ENCODE measurements at places on chromosomes 2 and 18.

- no peak for DNase-seq
Measured at GRCh38 chr2:118805064-118805690, 42.3 kb downstream of the EN1 start.

DNA sequence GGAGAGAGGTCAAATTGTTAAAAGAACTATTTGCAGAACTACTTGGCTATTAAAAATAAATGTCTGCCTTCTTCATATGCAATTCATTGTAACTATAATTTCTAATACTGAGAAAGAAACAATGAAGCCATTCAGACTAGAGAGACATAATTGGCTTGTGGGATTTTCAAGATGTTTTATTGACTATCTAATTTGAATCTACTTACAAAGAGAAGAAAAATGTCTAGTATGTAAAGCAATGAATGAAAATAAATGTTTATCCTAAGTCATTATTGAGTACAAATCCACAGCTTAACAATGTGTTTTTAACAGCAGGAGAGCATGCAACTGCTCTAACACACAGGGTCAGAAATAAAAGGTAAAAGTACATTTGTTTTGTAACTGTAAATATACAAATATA lies 19.2 kb downstream of the RMP24 start:
- no peak for DNase-seq

DNA sequence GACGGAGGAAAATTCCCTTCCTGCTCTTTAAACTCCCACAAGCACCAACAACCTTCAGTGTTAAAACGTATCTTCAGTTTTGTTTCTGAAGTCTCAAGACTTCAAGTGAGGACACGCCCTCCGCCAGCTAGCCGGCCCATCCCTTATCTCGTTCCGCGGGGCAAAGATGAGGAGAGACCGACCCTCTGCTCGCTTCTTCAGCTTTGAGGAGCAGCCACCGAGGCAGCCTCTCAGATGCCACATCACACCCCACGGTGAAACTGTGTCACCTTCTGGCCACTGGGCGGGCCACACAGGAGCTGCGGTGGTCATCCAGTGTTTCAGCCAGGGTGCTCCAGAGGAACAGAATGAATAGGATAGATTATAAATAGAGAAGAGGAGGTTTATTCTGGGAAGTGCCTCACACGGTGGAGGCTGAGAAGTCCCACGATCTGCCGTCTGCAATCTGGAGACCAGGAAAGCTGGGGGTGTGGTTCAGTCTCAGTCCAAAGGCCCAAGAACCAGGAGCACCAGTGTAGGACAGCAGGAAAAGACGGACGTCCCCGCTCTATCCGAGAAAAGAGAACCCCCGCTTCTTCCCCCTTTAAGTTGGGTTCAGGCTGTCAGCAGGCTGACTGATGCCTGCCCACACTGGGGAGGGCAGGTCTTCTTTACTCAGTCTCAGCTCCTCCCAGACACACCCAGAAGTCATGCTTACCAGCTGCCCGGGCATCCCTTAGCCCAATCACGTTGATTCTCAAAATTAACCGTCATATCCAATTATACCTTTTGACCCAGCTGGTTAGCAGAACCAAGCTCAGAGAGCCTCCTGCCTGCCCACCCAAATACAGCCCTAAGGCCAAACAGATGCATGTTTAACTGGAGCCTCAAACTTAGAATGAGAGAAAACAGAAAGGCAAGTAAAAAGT lies 399.7 kb upstream of the ID2 start:
- peak; percentile 48 for DNase-seq

DNA sequence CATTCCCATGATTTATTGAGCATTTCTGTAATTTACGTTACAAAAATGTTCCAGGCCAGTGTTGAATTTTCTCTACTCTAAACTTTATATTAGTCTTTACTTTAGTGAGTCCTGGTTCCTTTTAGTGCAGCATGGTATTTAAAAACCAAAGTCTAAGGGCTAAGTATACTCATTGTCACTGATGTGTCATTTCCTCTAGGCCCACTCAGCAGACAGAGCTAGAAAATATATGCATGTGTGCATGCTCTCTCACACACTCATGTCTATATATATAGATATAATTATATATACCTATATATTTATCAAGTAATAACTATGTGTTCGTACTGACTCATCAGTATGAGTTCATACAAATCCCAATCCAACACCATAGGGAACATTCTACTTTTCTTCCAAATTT lies 132.5 kb upstream of the SLC8A1 start:
- DNase-seq, result no peak

DNA sequence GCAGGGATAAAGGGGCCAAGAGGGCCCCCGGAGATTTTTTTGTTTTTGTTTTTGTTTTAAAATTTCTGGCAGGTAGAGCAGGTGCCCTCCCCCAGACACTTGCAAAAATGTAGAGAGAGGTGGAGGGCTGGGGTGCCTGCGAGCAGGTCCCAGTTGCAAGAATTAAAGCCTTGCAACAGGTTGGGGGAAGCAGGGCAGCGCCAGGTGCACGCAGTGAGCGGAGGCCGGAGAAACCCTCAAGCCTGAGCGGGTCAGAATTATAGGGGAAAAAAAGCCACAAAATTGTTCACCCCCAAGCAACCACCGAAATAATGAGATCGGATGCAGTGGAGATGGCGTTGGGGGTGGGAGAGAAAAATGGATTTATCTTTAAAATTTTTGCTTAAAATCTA lies 527 bp downstream of the IGFBP5 start:
- no peak for DNase-seq

GRCh38 chr2:52884761-52885352 lies 882.7 kb upstream of the CHAC2 start:
- no peak for DNase-seq

GRCh38 chr2:178859730-178860129 lies 52.5 kb upstream of the TTN start:
- no peak for DNase-seq

GRCh38 chr2:200762127-200762526 lies 49.6 kb upstream of the BZW1 start:
- DNase-seq, result no peak

DNA sequence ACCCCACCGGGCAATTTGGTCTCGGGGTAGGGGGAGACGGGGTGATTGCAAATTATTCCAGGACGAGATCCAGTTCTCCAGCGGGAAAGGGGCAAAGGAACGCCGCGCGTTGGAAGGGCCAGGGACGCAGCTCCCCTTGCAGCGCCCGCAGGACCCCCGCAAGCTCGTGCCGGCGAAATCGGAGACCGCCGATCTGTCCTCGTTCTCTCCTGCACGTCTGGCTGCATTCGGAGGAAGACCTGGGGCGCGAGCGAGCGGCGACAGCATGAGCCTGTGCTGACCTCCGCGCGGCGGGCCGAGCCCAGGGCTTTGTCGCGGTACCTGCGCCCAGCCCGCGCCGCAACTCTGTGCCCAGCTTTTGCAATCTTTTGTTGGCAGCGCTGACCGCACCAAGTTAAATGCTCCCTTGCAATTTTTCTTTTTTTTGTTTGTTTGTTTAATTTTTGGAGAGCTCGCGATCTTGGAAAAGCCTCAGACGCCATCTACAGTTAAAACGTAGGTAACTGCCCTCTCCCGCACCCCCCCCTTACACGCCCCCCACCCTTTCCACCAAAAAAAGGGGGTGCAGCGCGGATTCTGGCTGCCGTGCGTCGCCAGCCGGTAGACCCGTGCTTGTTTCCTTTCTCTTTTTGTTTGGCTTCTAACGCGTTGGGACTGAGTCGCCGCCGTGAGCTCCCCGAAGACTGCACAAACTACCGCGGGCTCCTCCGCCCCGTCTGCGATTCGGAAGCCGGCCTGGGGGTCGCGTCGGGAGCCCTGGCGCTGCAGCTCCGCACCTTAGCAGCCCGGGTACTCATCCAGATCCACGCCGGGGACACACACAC lies 667 bp downstream of the TRIB2 start:
- DNase-seq, result peak; percentile 56

DNA sequence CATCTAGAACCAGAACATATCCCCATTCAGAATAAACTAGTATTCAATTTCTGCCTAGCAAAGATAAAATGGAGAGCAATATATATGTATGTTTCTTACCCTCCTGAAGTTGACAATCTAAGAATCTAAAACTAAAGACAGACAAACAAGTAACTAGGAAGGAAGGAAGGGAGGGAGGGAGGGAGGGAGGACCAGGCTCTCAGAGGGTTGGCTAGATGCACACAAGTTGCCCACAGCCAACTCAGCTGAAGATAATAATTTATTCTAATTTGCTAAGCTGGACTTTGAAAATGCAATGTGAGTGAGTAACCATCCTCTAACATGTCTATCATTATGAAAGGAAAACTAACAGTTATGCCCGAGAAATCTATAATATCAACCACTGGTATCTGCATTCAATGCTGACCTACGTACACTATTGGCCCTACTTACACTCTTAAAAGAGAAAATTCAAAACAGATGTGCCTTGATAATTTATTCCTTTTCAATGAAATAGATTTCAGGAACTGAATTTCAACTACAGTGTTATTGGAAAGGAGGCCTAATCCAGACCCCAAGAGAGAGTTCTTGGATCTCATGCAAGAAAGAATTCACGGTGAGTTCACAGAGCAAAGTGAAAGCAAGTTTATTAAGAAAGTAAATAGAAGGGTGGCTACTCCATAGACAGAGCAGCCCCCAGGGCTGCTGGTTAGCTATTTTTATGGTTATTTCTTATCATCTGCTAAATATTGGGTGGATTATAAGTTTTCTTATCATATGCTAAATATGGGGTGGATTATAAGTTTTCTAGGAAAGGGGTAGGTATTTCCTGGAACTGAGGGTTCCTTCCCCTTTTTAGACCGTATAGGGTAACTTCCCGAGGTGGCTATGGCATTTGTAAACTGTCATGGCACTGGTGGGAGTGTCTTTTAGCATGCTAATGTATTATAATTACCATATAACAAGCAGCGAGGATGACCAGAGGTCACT lies 288.5 kb upstream of the SLC39A10 start:
- no peak for DNase-seq

DNA sequence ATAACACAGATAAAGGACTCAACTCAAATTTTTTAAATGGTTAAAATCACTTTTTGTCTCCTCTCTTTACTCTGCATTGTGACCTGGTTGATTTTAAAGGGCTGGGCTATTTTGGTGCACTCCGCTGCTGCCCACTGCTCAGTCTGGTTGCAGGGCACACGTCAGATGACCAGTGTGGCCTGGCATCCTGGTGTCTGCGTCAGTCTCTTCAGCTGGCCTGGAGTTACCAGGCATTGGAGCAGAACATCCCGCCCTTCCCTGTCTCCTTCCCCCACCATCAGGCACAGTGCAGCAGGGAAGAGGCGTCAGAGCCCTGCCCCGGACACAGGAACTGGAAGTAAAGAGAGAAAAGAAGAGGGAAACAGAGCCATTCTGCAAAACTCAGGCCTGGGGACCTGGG lies 8.9 kb downstream of the C1QL2 start:
- DNase-seq, result no peak

- peak; percentile 47 for DNase-seq
Measured at GRCh38 chr18:58716060-58716756, 44.9 kb downstream of the MALT1 start.

GRCh38 chr2:89767572-89768435 lies 1076.3 kb downstream of the RPIA start:
- DNase-seq, result no peak

GRCh38 chr2:85468704-85469349 lies 50.3 kb downstream of the SH2D6 start:
- no peak for DNase-seq

- DNase-seq, result no peak
Measured at GRCh38 chr18:61333271-61333745, at the start of gene CDH20. TSS of gene CDH20 (plus strand) at chr18:61333430.

- no peak for DNase-seq
Measured at GRCh38 chr18:79050005-79050404, 19.2 kb upstream of the ATP9B start.

GRCh38 chr18:70582981-70583380 lies 294.1 kb downstream of the SOCS6 start:
- no peak for DNase-seq

DNA sequence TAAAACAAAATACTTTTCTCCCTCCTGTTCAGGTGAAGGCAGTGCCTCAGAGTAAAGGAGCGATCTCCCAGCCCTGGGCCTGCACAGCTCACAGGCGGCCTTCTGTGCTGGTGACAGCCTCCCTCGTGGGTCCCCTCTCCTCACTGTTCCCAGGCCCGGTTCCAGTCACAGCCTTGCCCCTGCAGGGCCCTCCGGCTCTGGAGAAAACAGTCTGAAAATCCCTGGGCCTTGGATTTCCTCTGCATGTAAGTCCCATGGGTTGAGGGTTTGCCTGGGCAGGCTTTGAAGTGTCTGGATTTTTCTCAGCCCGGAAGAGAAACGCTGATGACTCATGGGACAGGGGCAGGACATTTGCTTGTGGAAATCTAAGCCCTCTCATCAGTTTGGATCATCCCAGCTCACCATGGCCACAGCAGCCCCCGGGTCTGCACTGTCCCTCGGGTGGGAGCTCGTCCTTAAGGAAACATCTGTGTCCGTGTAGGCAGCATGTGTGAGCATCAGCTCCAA lies 186.1 kb upstream of the RAB12 start:
- no peak for DNase-seq

DNA sequence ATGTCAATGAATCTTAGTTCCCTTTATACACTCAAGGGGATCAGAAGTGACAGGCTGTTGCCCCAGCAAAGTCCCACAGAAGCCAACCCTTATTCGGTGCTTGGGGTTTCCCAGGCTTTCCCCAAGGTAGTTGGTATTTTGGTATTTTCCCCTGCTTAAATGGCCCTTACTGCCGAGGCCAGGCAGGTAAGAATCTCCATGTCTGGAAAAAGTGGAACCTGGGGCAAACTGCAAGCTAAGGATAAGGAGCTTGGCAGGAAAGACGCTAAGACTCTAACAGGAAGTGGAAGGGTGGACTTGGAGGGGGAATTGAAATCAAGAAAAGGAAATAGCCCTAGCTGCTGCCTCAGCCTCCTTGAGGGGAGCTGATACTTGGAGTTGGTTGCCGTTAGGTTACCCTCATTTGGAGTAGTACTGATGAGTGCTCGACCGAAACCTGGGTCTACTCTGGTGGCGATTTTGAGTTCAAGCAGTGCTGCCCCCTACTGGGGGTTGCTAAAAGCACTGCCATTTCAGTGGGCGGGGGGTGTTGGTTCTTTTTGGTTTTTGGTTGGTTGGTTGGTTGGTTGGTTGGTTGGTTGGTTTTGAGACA lies 3.3 kb upstream of the GPBAR1 start:
- DNase-seq, result peak; percentile 80

- DNase-seq, result no peak
Measured at GRCh38 chr2:117087535-117088291, 726.8 kb upstream of the DDX18 start.

DNA sequence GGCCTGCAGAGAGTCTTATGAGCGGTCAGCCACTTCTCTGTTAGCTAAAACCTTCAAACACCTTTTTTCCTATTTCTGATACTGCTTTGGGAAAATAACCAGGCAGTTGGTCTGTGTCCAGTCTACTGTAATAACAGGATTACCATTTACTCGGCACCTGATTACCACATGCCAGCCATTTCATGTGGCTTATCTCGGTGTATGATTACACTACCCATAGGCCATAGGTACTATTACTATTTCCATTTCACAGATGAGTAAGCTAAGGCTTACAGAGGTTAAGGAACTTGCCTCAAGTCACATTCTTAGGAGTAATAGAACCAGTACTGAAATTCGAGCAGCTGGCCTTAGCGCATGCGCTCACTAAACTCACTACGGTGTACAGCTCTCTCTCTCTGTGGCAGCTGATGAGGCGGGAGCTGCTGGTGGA lies 147.2 kb upstream of the L3MBTL4 start:
- no peak for DNase-seq

GRCh38 chr18:62792016-62792415 lies 76.7 kb downstream of the PHLPP1 start:
- DNase-seq, result no peak

GRCh38 chr2:222806526-222807137 lies 54.2 kb upstream of the ACSL3 start:
- no peak for DNase-seq

Data from activated CD4-positive, alpha-beta T cell treated with anti-CD3 and anti-CD28 coated beads, Interleukin-2, Interleukin-6, amounts not matched to agents 100 ng/mL and 50 ng/mL, durations not matched to agents 16 hours and 8 hours (primary cell).